ENCODE measurements at places on chromosomes 12 and 14.

DNA sequence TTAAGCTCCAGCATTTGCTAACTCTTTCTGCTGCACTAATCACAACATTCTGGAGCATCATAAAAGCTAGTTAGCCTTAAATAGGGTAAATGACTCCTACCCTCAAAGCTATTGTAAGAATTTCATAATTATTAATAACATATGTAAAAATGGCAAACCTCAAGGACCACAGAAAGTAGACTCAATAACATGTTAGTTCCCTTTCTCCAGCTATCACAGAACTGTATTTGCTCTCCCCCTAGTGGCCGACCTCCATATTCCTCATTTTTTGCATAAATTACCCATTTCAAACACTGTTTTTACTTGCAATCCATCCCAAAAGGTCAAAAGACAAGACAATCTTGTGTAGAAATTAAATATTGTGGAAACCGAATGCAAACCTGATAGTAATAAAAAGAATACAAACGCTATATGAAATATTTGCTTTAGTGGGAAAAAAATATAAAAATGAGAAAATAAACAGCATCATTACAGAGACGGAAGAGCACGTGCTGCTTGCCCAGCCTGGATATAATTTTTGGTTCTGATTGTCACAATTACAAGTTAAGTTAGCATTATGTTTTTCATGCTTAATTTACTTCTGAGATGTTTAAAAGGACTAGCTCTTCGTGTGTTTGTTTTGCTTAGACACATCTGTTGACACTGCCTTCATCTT, 97.9 kb downstream of the RERGL start:
- DNase-seq = no peak

DNA sequence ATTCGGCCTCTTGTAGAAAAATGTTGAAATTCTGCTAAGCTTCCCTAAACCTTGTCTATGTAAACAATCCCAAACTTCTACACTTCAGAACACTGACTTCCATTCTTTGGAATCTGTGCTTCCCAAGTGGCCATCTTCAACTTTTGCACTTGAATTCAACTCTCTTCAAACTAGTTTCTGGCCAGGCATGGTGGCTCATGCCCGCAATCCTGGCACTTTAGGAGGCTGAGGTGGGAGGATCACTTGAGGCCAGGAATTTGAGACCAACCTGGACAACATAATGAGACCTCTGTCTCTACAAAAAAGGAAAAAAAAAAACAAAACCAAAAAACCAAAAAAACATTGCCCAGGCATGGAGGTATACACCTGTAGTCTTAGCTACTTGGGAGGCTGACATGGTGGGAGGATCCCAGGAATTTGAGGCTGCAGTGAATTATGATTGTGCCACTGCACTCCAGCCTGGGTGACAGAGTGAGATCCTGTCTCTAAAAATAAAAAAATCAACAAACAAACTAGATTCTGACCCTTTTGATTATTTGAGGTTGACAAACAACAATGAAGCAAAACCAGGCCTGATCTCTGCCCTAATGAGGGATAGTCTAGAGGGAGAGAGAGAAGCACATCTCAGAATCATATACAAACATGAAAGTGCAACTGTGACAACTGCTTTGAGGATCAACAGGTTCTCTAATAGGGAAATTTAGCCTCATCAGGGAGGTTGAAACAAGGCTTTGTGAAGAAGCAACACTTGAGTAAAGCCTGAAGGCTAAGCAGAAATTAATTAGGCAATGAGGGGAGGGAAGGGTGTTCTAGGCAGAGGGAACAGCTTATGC, 11.6 kb upstream of the C12orf75 start:
- no peak for DNase-seq

GRCh38 chr14:61219673-61220072, 61.5 kb downstream of the TMEM30B start:
- no peak for DNase-seq

- DNase-seq = no peak
These were observed 7.6 kb downstream of the SUSD6 start for GRCh38 chr14:69619012-69619411.

- DNase-seq = no peak
These were observed 665 bp downstream of the RHOF start for GRCh38 chr12:121792607-121793439.

All from activated gamma-delta T cell treated with anti-CD3 and anti-CD28 coated beads, Interleukin-2, amount 50 U/mL, for 16 hours (primary cell).